ENCODE measurements at places on chromosomes 11 and 22.

DNA sequence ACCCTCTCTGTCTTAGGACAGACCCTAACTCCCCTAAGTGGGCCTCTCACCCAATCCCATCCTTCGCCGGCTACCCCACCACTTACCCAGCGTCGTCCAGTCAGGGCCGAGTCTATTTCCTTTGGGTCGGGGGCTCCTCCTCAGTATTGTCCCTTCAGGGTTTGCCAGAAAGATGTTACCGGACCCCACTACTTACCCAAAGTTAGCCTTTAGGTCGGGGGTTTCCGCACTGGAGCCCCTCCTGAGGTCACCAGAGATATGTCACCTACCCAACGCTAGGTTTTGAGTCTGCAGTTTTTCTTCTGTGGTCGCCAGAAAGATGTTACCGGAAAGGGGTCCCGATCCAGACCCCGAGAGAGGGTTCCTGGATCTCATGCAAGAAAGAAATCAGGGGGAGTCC is 17.9 kb upstream of the B4GALNT4 start:
- peaks cover 10% of the 10 kb centered on the region for H3K4me1 ChIP-seq
- no peak for DNase-seq
- no peaks in the 10 kb centered on the region for H3K27me3 ChIP-seq
- no peak overlapping the region for H3K27ac ChIP-seq

DNA sequence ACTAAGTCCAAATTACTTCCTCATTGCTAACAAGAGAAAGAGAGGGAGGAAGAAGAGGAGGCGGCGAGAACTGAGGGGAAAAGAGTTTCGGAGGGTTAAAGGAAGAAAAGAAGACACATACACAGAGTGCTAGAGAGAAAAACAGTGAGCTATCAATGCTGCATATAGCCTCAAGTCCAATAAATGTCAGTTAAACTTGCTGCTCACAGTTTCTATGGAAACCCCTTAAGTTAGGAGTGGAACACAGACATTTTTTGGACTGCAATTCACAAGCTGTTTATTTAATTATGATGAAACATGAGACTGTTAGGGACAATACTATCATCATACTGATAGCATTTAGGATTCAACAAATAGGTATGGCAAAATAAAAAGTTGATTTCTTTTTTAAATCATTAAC is 1320.4 kb downstream of the LRRC4C start:
- H3K27me3 ChIP-seq, result no peaks in the 10 kb centered on the region
- DNase-seq, result no peak
- peaks cover 5% of the 10 kb centered on the region for H3K4me1 ChIP-seq
- H3K36me3 ChIP-seq, result no peaks in the 10 kb centered on the region

DNA sequence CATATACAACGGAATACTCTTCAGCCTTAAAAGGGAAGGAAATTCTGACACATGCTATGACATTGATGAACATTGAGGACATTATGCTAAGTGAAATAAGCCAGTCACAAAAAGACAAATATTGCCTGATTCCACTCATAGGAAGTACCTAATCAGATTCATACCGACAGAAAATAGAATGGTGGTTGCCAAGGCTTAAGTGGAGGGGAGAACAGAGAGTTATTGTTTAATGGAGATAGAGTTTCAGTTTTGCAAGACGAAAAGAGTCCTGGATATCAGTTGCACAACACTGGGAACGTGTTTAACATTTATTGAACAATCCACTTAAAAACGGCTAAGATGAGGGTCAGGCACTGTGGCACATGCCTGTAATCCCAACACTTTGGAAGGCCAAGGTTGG is 45.6 kb upstream of the HIPK3 start:
- no peaks in the 10 kb centered on the region for H3K36me3 ChIP-seq
- H3K4me3 ChIP-seq, result no peak overlapping the region
- no peak for DNase-seq

GRCh38 chr11:134711588-134711987 is 299.5 kb upstream of the B3GAT1 start:
- H3K4me3 ChIP-seq, result no peak overlapping the region

DNA sequence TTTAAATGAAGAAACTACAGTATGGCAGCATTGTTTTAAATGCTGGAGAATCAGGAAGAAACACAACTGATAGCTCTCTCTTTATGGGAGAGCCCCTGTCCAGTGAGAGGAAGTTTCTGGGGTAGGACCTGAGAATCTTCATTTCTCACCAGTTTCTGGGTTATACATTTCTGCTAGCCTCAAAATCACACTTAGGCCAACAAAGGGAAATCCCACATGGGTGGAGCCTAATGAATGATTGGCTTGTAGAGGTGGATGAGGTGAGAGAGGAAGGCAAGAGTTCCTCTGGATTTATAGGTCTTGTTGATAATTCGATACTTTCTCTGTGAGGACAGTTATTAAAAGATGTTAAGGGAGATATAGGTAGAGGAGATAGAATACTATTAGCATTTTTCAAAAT is 1397.3 kb upstream of the TENM4 start:
- H3K27ac ChIP-seq, result no peak overlapping the region
- no peak overlapping the region for H3K4me3 ChIP-seq

DNA sequence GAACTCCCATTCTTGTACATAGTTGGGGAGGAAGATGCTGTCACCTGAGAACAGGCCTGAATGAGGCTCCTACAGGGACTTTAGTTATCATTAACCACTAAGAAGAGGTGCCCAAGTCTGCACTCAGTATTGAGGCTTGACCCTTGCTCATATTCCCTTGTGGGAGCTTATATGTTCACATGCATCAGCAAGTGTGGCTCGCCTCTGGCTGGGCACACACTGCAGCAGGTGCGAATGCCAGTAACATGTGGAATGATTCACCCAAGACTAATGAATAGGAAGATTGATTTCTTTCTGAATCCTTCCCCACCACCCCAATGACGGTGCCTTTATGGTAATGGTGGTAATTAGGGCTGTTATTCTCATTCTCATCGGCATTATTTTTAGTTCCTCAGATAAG is 127.3 kb downstream of the FEZ1 start:
- H3K36me3 ChIP-seq, result no peaks in the 10 kb centered on the region
- no peak overlapping the region for H3K4me3 ChIP-seq
- H3K4me1 ChIP-seq, result peaks cover 10% of the 10 kb centered on the region

Measured in astrocyte (in vitro differentiated cells and primary cell).